NCI-H2171 treated with DMSO at 0.1 percent for 48 hours (cell line): ENCODE measurements at places on chromosomes 4 and X.

- no peak for DNase-seq
These were observed 127.1 kb downstream of the PJA1 start for GRCh38 chrX:69038188-69038587.

DNA sequence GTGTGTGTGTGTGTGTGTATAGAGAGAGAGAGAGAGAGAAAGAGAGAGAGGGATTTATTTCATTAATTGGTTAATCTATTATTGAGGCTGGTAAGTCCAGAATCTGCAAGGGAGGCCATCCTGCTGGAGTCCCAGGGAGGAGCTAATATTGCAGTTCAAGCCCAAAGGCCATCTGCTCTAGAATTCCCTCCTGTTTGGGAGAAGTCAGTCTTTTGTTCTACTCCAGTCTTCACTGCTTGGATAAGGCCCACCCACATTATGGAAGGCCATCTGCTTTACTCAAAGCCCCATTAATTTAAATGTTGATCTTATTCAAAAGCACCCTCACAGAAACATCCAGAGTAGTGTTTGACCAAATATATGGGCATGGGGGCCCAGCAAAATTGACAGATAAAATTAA lies 317.5 kb upstream of the RASGEF1B start:
- DNase-seq: peak; percentile 70

GRCh38 chrX:122739770-122740169 lies 444.3 kb upstream of the GRIA3 start:
- no peak for DNase-seq

- no peak for DNase-seq
These were observed 105.5 kb downstream of the BCOR start for GRCh38 chrX:39992300-39992699.

DNA sequence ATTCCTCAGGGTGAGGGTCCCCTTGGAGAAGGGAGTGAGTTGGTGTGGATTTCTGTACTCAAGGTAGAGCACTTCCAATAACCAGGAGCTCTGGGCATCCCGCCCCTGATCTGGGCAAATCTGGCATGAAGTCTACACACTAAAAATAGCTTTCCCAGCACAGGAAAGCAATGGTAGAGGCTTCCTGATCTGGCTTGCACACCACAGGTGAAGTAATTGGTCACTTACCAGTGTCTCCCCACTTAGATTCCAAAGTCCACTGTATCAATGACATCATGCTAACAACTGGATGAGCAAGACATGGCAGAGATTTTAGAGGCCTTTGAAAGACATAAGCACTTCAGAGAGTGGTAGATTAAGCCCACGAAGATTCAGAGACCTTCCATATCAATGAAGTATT lies 17.8 kb upstream of the IDS start:
- no peak for DNase-seq
